ENCODE measurements at places on chromosomes 7 and 10.
A peak's percentile ranks its signal among the peaks of the same experiment; 100 is the strongest.

GRCh38 chr7:142876236-142876960 is 9.1 kb downstream of the TRPV6 start:
- no peak for DNase-seq

- no peak for DNase-seq
Measured at GRCh38 chr7:7979558-7979957, 11.0 kb downstream of the GLCCI1 start.

- DNase-seq = no peak
Measured at GRCh38 chr10:13206546-13207443, 27.4 kb downstream of the UCMA start.

GRCh38 chr10:69242852-69243212 is 22.7 kb downstream of the HKDC1 start:
- no peak for DNase-seq

- no peak for DNase-seq
Measured at GRCh38 chr10:130756651-130757050, 554.9 kb downstream of the TCERG1L start.

DNA sequence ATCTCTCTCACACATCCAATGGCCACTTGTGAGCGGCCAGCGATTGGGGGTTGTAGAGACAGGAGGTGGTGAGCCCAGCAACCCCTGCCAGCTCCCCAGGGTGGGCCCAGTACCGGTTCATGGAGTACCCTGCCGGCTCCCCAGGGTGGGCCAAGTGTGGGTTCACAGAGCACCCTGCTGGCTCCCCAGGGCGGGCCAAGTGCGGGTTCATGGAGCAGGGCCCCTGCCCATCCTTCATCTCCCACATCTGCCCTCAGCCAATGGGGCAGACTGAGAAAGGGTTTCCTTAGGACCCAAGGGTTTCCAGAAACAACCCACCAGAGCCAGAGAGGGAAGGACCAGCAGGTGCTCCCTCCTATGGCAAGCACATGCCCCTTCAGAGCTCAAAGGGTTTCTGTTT is 21.4 kb upstream of the SLIT1 start:
- no peak for DNase-seq

GRCh38 chr7:140544388-140544826 is 65.1 kb upstream of the MKRN1 start:
- no peak for DNase-seq

DNA sequence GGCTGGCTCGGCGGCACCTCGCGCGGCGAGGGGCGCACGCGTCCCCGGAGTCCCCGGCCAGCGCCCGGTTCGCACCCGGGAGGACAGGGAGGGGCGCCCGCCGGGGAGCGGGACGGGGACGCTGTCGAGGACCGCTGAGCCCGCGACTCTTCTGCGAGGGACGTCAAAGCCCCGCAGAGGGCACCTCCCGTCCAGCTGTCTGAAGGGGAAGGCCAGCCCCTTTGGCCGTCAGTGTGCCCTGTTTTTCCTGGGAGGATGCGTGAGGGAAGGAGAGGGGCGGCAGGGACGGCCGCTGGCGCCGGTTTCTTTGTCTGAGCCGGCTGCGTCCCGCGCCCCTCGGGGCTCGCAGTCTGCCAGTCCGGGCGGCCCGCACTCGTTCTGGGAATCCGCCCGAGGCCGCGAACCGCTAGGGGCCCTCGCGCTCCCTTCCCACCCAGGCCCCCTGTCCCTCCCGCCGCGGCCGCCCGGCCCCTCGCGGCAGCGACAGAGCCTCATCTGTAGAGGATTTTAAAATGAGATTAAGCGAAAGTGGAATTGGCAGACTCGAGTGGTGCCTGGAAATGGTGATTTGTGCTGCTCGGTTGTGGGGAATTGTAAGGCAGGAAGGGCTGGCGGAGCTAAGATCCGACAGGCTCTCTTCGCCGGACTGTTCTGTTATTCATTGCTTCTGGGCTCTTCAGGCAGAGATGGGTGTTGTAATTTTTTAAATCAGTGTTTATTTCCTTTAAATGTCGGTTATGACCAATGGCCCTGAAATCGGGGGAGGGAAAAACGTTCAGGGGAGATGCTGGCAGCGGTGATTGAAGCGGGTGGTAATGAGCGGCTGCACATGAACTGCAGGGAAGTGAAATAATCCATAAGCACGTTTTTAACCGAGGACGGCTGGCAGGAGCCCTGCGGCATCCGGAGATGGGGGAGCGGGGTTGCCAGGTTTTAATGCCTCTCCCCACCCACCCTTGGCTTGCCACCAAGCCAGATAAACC is 618 bp upstream of the RELN start:
- DNase-seq = no peak

GRCh38 chr7:46522354-46522906 is 601.4 kb upstream of the IGFBP3 start:
- DNase-seq = no peak

DNA sequence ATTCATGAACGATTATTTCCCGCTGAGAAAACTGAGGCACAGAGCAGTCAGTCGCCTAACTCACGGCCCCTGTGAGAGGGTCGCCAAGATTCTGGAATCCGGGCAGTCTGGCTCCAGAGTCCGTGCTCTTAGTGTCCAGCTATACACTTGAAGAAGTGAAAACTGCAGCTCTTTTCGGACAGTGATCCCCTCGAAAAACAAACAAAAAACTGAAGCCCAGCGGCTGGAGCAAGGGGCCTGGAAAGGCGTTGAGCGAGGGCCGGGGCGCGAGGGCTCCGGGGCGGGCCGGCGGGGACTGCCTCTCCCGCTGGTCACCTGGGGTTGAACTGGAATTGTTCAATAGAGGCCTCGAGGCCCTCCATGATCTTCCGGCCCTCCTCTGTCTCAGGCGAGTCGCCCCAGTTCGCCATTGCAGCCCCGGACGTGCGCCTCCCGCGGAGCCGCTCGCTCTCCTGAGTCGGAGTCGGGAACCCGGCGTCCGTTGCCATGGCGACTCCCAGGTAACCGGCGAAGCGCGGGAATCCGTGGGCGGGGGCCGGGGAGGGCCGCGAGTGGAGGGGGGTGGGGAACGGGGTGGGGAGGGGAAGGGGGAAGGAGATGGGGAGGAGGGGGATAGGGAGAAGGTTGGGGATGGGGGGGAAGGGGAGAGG is 881 bp downstream of the C10orf67 start:
- peak; percentile 18 for DNase-seq
